ENCODE measurements at places on chromosomes 1 and 21.
A peak's percentile ranks its signal among the peaks of the same experiment; 100 is the strongest.

- DNase-seq: no peak
Observed at GRCh38 chr1:85894651-85895050, 186.4 kb upstream of the ZNHIT6 start.

DNA sequence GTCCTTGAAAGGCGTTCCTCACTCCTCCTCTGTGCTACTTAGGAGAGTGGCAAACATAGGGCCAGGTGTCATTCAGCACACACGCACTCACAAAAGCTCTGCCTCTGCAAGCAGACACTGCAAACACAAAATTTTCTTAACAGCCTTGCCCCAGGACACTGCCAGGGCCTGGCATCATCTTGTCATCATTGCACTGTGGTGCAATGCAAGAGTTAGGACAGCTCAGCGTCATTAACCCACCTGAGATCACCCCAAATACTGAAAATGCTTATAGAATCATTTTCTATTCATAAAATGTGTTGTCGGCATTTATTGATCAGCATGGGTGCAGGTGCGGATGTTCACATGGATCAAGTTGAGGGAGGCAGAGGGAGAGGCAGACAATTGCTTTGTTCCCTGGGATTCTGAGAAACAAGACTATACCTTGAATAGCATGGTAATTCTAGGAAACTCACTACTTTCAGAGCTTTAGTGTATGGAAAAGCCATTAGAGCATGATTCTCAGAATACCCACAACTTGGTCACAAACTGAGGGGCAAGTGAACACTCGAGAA is 3.0 kb downstream of the ADAM30 start:
- DNase-seq: no peak

DNA sequence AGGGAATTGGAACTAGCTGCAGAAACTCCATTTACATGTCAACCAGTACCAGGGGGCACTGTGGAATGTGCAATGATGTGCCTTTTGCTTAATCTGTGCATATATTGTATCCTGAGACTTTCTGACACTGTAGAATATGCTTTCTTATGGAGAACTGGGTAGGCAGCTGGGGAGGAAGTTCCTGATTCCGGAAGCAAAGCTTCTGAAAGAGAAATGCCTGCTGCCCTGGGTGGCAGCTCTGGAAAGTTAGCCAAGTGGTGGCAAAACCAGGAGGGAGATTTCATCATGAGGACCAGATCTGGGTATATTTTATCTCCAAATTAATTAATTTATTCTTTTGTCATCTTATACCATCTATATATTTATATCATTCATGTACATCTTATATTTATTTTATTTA is 116.7 kb downstream of the XCL2 start:
- DNase-seq: no peak

DNA sequence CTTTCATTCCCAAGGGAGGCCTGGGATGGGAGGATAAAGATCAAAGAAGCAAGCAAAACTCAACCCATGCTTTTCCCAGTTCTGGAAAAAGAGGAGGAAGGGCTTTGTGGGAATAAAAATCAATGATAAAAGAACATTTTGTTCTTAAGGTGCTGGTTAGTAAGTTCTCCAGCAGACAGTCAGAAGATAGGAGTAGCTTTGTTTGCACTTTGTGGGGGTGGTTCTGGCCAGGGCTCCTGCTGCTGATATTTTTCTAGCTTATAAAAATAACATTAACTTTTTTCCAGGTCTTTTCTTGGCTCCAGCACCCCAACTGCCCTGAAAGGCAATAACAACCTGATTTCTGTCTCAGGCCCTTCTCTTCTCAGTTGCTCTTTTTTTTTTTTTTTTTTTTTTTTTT is 220.0 kb downstream of the FGGY start:
- DNase-seq: no peak

DNA sequence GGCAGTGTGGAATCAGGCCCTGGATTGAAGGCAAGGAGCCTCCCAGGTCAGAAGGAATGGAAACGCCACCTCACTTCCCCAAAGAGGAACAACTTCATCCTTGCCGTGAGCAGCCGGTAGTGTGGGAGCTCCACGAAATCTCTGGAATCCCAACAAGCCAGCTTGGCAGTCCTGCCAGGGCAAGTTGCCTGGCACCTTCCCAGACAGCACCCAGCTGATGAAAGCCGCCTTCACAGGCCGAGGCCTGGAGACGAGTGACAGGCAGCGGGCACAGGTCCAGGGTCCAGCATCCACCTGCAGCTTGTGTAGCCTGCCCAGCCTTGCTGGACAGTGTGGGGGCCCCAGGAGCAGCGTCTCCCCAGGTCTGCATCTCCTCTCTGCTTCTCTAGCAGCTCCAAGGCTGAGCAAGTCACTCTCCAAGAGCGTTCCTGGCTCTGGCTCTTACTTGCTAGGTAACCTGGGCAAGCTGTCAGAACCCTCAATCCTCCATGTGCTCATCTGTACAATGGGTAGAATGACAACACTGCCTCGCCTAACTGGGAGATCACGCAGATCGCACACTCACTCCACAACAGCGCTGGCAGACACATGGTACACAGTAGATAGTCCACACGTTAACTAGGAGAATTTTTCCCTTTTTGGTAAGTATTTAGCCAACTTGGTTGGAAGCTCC is 43.0 kb downstream of the ACOT7 start:
- DNase-seq: peak; percentile 66

DNA sequence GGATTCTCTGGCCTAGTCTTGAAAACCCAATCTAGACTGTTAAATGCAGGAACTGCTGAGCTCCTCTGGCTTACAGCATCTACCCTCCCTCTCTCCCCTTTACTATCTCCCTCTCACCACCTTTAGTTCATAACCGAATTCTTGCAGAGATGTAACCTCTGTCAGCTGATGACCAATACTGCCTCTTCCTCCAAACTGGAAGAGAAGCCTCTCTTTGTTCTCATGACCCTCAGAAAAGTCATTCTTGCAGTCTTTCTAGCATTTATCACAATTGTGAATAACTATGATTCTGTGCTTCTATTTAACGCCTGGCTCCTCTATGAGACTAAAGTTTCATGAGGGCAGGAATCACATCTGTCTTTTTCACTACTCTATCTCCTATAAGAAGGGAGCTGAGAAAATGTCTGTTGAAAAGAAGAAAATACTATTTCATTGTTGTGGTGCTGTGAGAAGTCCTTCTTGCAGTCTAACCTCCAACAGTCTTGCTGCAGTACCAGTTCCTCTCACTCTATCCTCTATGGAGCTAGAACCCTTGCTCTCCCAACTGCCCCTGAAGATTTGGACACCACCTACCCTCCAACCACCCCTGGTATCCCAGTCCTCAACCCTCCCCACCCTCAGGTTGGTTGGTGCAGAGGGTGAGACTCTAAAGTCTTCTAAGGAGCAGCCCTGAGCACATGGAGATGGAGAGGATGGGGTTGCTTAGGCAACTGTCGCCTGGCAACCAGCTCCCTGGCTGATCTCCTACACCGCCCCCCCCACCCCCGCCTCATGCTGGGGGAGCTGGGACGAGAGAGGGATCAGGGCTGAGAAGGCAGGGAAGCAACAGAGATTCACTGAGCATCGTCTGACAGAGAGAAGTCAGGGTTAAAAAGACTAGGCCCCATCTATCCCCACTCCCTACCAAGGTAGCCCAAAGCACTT is 13.9 kb downstream of the MEF2D start:
- no peak for DNase-seq

DNA sequence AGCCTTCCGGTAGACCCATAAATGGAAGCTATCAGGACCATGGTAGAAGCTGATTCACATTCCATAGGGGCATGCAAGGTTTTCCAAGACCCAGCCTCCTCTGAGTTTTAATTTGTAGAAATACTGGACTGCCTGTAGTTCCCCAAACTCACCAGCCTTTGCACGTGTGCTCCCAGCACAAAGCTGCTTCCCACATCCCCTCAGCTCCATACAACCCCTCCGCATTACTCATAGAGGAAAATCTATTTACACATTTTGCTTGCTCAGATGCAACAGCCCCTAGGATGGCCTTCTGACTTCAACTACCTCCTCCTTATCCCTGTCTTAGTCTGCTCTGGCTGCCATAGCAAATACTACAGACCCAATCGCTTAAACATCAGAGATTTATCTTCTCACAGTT is 336.2 kb downstream of the SETD4 start:
- no peak for DNase-seq

DNA sequence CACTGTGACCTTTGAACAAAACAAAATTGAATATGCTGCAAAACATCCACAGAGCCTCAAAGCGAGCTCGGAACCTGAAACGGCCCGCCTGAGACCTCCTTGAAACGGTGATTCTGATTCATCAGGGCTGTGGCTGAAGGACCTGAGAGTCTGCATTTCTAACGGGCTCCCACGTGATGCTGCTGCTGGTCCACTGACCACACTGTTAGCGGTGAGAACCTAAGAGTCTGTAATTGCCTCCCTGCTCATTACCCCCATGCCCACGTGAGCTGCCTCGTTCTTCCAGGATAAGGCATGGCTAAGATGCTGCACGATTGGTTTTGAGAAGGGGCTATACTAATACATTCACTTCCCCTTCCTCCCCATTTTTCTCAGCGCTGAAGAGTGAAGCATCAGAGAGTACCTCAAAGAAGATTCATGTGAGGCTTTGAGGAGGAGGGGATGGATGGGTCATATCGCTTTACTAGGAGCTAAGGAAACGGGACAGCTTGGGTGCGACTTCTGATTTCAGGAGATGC is 9.7 kb downstream of the TLR5 start:
- no peak for DNase-seq

GRCh38 chr21:41410767-41411448 is 15.1 kb upstream of the MX1 start:
- no peak for DNase-seq

- no peak for DNase-seq
Observed at GRCh38 chr1:53629101-53629691, 109.8 kb downstream of the GLIS1 start.

GRCh38 chr1:184622136-184622823 is 132.4 kb downstream of the EDEM3 start:
- DNase-seq: no peak

DNA sequence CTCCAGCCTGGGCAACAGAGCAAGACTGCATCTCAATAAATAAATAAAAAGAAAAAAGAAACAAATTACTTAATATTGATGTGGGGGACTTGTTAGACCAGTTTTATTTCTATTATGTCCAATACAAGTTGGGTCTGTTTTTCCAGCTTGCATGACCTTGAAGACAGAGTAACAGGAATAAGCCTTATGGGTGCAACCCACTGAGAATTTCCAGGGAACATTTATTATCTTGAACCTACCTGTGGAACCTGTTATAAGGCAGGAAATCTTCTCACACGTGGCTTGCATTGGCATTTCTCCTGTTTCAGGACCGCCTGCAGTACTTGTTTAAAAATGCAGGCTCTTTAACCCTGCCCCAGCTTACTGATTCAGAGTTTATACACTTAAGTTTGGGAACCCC is 64.0 kb downstream of the ZBTB17 start:
- no peak for DNase-seq

DNA sequence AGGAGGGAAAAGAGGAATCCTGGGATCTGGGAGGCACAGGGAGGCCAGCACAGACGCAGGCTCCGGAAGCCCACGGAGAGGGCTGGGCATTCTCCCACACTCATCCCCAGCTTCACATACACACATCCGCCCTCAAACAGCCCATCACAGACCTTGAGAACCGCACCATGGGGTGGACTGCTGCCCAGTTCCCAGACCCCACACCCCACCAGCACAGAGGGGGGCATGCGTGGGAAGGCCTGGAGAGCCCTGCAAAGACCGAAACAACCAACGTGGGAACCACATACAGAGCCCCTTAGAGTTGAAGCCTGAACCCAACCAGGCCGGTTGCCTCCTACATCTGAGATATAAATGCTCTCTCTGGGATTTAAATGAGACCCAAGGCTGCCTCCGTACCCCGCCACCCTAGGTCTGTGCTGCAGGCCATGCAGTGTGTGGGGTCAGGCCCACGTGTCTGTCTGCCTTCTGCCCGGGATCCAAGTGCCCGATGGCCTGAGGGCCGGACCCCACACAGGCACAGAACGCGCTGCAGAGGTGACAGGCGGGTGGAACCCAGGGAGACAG is 126.2 kb upstream of the COL6A1 start:
- DNase-seq: no peak

GRCh38 chr1:69123486-69123885 is 444.2 kb upstream of the LRRC7 start:
- DNase-seq: peak; percentile 62

GRCh38 chr21:22579741-22580140 is 1581.5 kb downstream of the NCAM2 start:
- DNase-seq: no peak

DNA sequence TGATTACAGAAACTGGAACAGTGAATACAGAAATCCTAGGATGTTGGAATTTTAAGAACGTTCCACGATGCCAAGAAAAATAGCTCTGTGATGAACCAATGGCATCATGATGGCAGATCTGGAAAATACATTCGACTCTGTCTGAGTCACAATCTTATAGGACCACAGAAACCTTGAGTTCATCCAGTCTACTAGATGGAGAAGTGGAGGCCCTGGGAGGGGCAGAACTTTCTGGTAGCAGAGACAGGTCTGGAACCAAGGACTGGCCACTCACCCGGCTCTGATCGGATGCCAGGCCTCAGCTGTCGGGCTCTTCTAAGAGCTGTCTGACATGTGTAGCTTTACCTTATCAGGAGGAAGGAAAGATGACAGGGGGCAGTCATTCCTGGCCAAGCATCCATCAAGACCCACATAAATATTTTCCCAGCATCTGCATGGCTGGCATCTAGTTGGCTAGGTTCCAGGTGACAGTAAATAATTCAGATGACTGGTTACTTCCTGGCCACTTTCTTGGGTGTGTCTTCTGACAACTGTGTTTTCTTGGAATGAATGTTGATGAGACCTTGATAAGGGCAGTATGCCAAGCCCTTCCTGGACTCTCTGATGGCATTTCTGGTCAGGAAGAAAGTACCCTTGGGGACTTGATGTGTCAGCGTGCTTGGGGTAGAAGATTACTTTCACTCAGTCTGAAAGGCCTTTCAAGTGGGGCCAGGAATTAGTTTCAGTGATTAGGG is 72.6 kb upstream of the TRABD2B start:
- no peak for DNase-seq

DNA sequence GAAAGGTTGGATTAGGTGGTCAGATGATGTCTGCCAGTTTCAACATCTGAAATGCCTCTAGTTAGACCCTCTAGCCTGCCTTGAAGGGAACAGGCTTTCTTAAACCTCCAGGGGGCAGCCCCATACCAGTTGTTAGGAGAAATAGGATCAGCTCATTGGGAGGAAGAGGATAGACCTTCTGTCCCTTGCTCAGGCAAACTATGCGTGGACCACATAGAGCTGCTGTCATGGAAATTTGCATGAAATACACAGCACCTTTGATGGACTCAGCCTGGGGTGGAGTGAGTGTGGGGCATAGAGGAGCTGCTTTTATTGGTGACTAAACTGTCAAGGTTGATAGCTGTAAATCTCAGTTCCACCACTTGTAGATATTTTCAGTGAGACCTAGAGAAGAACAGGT is 38.4 kb upstream of the SPAG17 start:
- no peak for DNase-seq

DNA sequence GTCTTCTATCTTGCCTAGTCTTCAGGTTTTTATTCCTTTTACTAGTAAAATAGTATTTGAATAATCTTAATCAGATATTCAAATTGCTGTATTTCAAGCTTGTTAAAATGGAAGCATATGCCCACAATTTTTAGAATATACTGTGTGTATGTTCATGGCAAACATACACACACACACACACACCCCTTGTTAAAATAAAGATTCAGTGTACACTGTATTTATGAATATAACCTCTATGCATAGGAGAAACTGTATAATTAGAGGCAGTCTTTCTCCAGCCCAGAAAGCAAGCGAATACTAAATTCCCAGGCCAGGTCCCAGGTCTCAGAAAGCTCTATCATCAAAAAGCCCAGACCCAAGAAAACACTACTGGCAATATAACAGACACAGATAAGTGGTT is 57.8 kb downstream of the JAK1 start:
- DNase-seq: no peak

- DNase-seq: no peak
Observed at GRCh38 chr1:211155040-211155439, 21.1 kb upstream of the KCNH1 start.

- no peak for DNase-seq
Observed at GRCh38 chr1:207079706-207080241, 8.9 kb upstream of the C4BPB start.
